Right hindlimb (tissue), 1 donor: ENCODE measurements at places on chromosomes 1 and 21.

GRCh38 chr1:172566196-172566997 is 33.4 kb downstream of the SUCO start:
- DNase-seq, result no peak

- DNase-seq, result no peak
Observed at GRCh38 chr1:27915082-27915575, 19.7 kb upstream of the SMPDL3B start.

GRCh38 chr1:209100460-209100859 is 483.1 kb upstream of the CAMK1G start:
- no peak for DNase-seq

DNA sequence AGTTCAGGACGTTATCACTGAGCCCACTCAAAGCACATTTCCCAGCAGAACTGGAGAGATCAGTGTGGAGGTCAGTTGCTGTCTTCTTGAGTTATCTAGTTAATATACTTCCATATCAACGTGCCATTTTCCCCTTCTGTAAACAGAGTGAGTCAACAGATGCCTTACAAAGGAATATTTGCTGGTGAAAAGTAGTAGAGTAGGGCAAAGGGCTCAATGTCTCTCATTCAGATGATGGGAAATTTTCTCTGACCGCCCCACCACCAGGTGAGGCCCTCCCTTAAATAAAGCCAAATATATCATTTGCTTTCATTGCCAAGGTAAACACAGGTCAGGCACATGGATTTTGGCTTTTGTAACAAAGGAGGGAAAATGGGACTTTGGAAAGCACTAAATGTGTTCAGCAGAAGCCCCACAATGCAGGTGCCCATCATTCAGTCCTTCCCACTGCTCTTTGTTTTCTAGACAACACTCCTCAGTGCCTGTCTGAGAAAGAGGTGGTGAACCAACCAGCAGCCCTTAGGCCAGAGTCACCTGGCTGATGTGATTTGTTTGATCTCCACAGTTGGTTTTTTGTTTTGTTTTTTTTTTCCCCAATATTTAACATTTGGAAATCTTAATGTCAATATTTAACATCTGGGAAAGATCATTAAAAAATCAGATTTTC is 40.5 kb upstream of the SAMD13 start:
- DNase-seq, result no peak

DNA sequence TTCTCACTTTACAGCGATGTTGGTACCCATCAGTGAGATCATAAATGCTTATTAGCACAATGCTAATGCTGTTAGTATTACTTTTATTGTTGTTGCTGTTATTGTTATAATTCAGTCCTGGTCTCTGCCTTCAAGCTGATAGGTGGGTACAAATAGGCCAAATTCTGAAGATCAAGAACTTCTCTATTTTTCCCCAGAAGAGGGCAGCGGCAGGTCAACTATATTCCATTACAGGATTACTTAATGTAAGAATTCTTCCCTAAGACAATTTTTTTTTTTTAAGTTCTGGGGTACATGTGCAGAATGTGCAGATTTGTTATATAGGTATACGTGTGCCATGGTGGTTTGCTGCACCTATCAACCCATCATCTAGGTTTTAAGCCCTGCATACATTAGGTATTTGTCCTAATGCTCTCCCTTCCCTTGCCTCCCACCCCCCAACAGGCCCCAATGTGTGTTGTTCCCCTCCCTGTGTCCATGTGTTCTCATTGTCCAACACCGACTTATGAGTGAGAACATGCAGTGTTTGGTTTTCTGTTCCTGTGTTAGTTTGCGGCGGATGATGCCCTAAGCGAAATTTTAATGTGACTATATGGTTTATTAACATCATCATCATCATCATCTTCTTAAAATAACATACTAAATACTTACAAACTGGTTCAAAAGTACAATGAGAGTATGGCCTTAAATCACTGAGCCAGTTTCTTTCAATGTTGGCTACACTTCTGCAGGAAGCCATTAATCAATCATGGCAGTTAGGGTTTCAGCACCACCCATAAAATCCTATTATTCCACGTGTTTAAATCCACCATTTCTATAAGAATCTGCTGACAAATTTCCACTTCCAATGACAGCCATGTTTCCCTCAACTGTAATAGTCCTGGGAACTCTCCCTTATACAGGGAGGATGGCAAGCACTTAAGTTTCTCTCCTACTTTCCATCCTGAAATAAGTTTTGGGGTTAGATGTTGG is 19.2 kb downstream of the SLC19A2 start:
- DNase-seq, result no peak

DNA sequence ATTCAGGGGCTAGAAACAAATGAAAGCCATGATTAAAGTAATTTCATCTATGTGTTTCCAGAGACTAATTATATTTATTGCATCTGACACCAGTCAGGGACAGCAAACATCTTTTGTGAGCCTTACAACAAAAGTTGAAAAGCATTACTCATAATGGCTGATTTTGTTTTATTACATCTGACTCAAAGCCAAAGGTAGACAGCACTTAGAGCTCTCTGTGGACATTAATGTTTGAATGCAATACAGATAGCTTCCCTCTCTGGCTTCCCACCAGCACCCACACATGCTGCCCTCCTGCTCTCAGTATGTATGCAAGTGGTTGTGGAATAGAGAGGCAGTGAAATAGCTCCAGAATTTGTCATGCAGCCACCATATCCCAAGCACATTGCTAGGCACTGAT is 198.7 kb downstream of the SETD4 start:
- no peak for DNase-seq

- no peak for DNase-seq
Observed at GRCh38 chr1:185969028-185969427, 234.8 kb downstream of the HMCN1 start.

GRCh38 chr1:54697896-54698295 is 17.8 kb upstream of the TTC4 start:
- no peak for DNase-seq

DNA sequence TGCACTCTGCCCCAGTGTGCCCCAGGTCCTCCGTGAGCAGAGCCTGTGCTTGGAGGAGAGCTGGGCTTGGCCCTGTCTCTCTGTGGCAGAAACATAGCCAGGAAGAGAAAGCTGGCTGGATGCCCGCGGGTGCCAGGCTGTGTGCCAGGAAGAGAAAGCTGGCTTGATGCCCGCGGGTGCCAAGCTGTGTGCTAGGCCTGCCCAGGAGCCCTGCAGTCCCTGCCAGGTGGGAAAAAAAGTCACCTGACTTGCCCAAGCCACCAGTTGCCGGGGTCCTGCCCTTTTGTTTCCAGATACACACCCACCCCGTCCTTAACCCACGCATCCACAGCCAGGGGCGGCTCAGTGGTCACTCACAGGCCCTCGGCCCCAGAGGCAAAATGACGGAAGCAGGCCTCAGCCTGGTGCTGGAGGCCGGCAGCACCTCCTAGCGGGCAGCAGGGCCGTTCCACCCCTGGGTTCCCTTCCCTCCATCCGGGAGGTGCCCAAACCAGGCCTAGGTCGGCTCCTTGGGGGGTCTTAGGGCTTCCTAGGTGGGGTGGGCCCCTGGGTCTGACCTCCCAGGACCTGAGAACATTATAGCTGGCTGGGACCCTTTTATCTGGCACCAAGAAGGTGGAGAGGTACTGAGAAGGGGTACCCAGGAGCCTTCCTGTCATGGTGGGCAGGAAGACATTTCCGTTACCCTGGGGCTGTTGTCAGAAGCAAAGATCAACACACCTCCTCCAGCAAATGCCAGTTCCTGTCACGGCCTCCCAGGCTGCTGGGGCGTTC is 9.1 kb downstream of the ITGB2 start:
- DNase-seq, result peak; percentile 53

- DNase-seq, result no peak
Observed at GRCh38 chr1:203756036-203756435, 8.9 kb upstream of the LAX1 start.

DNA sequence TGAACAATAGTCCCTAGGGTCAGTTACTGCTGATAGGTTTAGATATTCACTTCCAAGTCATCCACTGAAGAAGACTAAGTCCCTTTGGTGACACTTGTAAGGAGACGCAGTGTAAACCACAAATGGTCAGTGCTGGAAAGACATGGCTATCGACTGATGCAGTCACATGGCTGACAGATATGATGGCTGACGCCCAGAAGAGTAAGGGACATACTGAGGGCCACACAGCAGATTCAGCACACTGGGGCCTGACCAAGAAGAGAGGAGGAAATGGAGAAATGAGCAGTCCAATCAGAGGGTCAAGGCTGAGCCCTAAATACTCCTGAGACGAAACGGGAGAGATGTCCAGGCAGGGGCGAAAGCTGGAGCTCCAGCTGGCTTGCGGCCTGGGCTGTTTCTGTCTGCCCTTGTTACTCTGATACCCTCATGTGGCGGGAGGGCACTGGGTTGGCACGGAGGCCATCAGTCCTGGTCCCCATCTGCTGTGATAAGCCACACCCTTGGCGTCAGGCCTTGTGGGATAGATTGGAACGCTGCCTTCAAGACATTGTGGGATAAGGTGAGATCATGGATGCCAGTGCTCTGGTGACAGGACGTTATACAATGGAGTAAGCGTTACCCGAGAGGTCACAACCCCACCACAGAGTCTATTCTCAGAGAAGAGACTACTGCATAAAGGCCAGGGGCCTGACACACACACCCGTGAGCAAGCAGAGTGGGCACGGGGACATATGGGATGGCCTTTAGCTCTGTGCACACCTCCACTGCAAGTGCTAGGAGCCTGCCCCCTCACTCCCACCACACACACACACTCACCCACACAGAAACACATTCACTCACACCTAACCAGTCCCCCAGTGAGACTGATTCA is 158.4 kb downstream of the TRABD2B start:
- peak; percentile 18 for DNase-seq

- DNase-seq, result no peak
Observed at GRCh38 chr1:48472638-48473037, 634 bp upstream of the SPATA6 start.

DNA sequence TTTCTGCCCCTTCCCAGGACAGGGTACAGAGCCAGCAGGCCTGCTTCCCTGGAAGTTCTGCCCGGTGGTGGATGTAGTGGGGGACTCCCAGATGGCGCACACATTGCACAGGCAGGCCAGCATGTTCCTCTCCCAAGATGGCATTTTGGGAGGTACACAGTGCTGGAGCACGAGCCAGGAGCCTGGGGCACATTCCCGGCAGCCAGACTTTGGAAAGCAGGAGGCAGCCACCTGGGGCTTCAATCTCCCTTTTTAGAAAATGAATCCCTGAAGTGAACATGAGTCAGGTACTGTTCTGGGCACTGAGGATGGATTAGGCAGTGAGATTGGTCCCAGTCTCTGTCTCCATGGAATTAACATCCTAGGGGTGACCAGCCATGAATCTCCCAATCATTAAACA is 56.9 kb downstream of the RUNX1 start:
- DNase-seq, result no peak

- DNase-seq, result peak; percentile 71
Observed at GRCh38 chr1:101587741-101588140, 350.9 kb downstream of the S1PR1 start.

DNA sequence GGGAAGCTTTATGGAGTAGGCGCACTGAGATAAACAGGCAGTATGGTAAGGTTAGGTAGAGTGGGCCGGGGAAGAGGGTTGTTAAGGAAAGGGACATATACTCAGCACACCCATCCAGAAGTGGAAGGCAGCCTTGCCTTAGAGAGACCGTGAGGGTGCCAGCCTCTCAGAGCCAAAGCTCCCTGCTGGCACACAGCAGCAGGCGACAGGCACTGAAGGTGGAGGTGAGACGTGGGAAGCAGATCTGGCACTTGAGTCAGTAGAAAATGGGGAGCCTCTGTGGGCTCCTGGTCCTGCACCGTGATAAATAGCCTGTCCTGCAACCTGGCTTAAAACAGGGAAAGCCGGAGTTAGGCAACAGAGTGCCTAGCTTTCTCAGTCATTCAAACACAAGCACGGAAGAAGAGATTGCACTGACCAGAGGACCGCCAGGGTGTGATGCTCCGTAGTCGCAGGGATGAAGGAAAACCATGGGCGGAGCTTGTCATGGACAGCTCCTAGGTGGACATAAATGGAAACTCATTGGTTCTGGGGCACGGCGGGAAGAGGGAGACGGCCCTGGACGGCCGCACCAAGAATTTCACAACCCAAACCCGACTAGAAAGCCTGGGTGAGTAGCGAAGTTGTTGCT is 15.5 kb downstream of the KCNK1 start:
- no peak for DNase-seq

- no peak for DNase-seq
Observed at GRCh38 chr1:221717485-221717853, 24.4 kb downstream of the DUSP10 start.

DNA sequence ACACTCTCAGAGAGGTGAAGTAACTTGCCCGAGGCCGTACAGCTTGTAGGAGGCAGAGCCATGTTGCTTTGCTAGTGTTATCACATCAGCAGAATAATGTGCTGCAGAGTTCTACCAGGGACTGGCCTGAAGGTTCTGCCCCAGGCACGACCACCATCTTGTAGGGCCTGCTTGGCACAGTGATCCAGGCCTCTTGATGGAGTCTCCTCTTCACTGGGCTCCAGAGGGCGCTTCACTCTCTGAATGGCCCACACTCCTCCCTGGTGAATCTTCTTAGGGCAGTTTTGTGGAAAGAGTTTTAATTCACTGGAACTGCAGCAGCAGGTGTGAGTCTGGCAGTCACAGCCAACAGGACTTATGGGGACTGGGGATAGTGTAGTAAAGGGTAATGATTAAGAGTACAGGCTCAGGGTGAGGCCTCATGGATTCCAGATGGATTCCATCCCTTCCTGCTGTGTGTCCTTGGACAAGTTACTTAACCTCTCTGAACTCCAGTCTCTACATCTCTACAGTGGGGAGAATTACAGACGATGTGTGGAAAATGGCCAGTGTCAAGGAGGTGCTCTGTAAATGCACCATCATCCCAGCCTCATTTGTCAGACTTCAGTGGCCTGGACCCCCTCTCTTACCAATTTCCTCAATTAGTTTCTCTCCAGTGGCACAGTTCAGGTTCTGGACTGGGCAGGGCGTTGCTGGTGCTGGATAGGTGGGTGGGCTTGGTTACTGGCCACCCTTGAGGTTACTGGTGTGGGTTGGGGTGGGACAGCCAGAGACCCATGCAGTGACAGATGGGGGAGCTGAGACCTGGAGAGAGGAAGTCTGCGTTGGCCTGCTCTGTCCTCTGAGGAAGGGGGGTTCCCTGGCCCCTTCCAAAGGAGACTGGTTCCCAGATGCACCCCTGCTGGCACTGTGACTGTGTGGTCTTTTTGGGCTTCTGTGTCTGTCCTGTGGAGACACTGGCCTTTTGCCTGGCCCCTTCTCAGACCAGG is 45.9 kb upstream of the CSF3R start:
- DNase-seq, result no peak

- DNase-seq, result no peak
Observed at GRCh38 chr1:80050523-80050922, 1044.0 kb upstream of the ADGRL4 start.

DNA sequence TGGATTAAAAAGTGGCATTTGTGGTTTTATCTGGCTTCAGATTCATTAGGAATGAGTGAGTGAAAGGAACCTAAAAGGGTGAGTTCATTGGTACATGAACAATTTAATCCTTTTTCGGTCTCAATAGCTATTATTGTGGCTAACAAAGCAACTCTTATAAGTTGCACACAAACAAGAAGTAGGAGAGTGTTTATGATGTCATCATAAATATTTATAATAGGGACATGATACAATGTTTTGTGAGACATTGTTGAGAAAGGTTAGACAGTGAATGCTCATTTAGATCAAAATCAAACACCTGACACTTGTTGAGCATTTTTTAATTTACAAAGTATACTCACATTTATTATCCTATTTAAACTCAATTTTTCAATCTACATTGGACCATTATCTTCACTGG is 363.4 kb downstream of the PDE4B start:
- DNase-seq, result no peak
